ENCODE measurements at places on chromosomes 5 and 9.

- no peak for DNase-seq
These were observed 113.8 kb upstream of the VCAN start for GRCh38 chr5:83357621-83358231.

DNA sequence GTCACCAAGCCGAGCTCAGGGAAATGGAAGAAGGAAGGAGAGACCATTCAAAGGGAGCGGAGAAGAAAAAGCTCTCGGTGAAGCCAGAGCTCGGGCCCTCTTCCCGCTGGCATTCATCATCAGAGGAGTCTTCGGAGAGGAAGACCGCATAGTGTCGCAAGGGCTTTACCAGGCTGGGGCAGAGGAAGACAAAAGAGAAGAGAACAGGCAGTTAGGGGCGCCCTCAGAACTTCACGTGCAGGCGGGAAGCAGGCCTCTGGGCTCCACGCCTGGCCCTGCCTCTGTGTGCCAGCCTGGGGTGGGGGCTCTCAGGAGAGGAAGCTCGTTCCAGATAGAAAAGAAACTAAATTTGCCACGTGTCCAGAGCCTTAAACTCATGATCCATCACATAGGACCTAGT is 31.7 kb downstream of the CRB2 start:
- no peak for DNase-seq

GRCh38 chr9:106954558-106954957 is 91.6 kb downstream of the ZNF462 start:
- no peak for DNase-seq

DNA sequence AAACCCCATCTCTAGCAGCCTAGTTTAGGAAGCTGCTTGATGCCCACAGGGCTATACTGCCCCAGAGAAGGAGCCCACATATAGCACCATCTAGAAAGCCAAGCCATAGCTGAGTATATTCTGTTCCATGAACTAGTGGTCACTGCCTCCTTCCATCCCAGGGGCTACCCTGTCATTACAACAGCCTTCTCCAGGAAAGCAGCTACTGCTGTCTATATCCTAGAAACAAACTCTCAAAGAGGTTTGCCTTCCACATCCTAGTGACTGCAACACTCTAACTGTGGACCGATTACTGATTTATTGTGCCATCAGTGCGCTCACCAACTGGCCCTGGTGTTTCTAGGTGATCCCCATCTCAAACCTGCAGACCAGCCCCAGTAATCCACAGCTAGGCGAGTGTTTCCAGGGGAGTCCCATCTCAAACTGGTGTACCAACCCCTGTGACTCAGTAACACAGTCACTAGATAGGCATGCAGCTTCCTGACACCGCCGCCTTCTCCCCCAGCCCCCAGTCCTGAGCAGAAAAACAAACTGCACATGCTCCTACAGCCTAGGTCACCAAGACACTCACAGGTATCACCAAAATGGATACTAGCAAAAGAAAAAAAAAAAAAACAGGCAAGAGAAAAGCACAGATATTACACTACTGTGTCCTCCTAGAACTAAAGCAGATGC is 14.8 kb downstream of the SPTLC1 start:
- no peak for DNase-seq

- DNase-seq, result peak; percentile 42
These were observed 407.2 kb downstream of the EFNA5 start for GRCh38 chr5:107263387-107264018.

- no peak for DNase-seq
These were observed 21.8 kb upstream of the FKTN start for GRCh38 chr9:105535920-105536668.

DNA sequence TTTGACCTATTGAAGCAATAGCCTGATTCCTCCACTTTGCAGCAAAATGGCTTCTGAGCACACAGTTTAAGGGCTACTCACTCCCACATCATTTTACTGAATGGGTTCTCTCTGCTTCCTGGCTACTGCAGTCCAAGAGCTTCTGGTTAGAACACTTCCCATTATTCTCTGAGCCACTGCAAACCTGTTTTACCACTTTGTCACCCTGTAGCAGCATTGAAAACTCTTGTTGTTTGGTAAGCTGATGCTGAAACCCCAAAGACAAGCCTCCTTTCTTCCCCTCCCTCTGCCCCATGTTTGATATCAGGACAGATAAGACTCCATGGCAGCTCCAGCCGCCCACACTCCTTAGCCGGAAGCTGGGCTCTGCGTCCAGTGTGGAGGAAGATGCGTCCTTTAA is 84.4 kb upstream of the RARS1 start:
- no peak for DNase-seq

DNA sequence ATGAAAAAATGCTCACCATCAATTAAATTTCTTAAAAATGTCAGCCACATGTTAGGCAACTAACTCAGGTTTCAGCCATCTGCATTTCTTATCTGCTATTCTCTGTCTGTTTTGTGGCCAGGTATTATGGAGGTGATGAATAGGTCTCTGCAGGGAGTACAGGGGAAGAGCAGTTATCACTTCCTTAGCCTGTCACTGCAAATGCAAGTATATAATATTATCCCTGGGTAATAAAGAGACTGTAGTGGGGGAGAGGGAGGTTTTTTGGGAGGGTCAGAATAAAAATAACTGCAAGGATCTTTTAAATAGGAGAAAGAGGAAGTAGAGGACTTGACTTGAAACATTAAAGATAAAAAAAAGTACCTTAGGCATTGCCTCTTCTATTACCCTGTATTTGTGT is 49.6 kb upstream of the PTGER4 start:
- no peak for DNase-seq

GRCh38 chr9:121281614-121282276 is 13.8 kb downstream of the GSN start:
- DNase-seq, result no peak

DNA sequence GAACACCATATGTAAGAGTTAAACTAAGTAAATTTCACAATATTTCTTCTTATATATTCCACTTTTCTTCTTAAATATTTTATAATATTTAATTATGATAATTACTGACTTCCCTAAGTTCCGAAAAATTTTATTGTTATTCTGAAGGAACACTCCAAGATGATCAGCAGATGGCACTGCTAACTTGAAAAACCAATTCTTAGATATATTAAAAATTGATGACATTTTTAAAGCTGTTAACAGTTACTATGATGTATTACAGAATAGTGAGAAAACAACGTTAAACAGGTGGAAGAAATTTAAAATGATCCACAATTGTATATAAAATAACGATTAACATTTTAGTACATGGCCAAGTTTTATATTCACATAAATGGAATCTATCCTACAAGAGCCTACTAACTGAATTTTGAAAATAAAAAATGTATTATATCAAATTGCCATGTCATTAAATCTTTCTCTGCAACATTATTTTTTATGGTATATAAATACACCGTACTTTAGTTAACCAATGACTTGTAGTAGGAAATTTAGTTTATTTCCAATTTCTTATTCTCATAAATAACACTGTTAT is 30.1 kb upstream of the MUSK start:
- DNase-seq, result no peak

DNA sequence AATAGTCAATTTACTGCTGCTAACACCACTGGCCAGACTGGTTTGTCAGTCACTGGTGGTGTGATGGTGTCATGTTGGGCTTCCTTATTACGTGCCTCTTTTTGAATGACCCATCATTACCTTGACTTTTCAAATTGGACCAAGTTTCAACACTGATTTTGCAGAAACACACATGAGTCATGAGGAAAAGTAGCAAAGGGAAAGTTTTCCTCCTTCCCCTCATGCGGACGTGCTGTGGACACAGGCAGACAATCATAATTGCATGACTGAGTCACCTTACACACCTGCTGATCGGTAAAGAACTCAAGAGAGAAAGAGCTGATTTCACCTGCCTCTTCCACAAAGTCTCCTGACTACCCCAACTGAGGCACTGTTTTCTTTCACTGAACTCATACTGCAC is 324.5 kb downstream of the ARRDC3 start:
- no peak for DNase-seq

DNA sequence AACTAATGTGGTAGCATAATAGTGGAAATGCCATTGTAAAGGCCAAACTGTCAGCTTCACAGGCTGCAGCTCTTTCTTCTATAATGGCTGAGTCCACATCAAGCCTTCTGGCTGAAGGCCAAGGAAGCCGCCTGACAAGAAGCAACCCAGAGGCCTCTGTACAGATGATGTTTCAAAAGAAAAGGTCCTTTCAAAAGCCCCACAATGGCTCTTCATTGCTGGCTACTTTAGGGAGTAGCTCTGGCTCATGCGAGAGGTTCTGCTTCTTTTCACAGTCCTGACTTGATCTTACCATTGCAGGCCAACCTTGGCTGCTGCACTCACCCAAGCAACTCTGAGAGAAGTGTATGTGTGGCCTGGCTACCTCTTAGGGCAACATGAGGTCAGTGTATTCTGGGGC is 54.5 kb upstream of the EQTN start:
- no peak for DNase-seq

GRCh38 chr5:112390327-112390726 is 28.8 kb downstream of the EPB41L4A start:
- no peak for DNase-seq

GRCh38 chr9:91416096-91416712 is 7.4 kb downstream of the NFIL3 start:
- DNase-seq, result no peak

DNA sequence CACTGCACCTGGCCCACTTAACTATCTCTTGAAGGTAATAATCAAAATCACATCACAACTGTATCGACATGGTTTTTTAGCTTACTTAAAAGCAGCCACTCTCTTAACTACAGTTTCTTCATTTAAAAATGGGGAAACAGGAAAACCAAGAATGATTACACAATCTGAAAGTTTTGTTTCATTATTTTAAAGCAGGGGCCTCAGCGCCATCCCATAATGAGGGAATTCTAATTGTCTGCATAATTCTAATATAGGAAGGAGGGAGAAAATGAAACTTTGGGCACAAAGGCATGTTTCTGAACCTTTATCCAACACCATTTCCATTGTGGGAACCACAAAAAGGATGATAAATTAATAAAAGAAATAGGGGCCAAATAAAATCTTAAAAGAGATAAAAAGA is 7.6 kb downstream of the HACD4 start:
- no peak for DNase-seq

GRCh38 chr5:109956884-109957283 is 267.2 kb downstream of the MAN2A1 start:
- no peak for DNase-seq

DNA sequence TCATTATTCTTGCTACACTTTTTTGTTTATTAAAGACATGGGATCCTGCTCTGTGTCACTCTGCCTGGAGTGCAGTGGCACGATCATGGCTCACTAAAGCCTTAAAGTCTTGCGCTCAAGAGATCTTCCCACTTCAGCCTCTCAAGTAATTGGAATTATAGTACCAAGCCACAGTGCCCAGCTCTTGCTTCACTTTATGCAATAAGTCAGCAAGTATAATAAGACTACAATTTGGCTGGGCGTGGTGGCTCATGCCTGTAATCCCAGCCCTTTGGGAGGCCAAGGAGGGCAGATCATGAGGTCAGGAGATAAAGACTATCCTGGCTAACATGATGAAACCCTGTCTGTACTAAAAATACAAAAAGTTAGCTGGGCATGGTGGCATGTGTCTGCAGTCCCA is 5.9 kb downstream of the C9orf153 start:
- DNase-seq, result no peak

DNA sequence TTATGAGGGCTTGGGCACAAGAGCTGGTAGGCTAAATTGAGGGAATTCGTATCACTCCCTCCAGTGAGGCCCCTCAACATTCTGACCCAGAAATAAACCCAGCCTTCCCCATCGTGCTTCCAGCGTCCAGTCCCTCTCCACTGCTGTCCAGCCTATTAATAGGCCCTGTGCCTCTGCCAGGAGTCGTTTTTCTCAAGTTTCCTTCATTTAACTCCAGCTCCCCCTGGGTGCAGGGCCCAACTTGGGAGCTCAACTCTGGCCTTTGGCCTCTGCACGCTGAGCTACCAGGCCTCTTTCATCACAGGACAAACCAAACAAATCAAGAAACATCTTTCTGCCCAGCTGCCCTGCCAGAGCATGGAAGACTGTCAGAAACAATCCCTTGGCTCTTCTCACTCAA is 10.0 kb downstream of the HBEGF start:
- DNase-seq, result no peak

DNA sequence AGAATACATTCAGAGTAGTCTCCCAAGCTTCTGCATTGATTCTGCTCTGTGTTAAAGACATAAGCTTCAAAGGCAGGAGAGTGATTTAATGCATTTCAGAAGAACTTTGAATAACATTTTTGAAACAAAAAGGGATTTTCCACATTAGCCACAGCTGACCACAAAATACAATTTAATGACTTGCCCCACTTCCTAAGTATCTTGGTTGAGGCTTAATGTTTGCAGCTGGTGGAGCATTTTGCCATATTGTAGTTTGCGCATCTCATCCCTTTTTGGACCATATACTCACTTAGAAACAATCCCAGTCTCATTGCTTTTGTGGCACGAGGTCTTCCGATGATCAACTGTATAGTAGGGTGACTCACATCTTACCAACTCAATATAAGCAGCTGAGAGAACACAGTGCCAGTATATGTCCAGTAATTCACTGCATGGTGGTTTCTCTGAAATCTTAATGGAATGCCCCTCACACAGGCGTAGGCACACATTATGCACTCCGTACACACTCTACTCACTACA is 455.8 kb upstream of the PTGER4 start:
- peak; percentile 34 for DNase-seq

Measured in CD4-positive, alpha-beta T cell treated with Interleukin-12 subunit alpha and Interleukin-12 subunit beta, for 1 hour (primary cell).